ENCODE measurements at places on chromosomes 7 and 10.
A peak's percentile ranks its signal among the peaks of the same experiment; 100 is the strongest.

- DNase-seq, result peak; percentile 57
Measured at GRCh38 chr10:71748671-71749191, 24.6 kb downstream of the VSIR start.

- DNase-seq, result no peak
Measured at GRCh38 chr10:122441961-122442360, 12.5 kb upstream of the ARMS2 start.

DNA sequence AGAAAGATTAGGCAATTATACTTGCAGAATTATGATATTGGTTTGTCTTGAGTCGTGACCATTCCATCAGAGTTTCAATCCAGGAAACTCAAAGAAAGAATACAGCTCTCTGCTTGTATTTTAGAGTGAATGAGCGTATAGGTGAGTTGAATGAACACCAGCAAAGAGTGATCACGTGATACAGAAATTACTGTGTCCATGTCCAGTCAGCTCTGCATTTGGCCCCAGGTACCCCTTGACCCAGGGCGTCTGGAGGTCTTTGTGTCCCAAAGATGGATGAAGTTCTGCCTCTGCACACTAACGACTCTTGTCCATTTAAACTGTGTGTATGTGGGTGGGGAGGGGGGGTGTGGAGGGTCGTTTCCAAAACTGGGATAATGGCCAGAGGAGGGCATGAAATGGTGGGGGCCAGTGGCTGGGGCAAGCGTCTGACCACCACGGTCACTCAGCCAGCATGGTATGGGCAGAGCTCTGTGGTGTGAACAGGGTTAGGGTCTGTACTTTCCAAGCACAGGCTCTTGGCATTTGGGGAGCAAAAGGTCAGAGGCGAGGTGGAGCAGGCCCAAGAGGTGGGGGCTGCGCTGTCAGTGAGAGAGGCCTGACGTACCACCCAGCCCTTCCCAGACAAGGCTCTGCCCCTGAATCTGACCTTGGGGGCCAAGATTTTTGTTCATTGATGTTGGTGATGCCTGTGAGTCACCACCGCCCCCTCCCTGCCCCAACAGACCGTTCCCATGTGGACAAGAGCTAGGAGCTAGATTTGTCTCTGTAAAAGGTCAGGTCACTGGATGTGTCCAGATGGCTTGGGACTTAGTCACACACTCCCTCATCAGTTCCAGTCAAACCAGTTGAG is 1.4 kb downstream of the PTPRE start:
- peak; percentile 86 for DNase-seq

GRCh38 chr7:2261611-2262010 is 19.6 kb downstream of the NUDT1 start:
- peak; percentile 72 for DNase-seq

GRCh38 chr10:125679436-125679835 is 3.5 kb downstream of the TEX36 start:
- DNase-seq, result no peak

- DNase-seq, result no peak
Measured at GRCh38 chr7:929311-929711, 25.2 kb downstream of the ADAP1 start.

- DNase-seq, result peak; percentile 35
Measured at GRCh38 chr10:35089611-35090161, 455 bp downstream of the CUL2 start.

DNA sequence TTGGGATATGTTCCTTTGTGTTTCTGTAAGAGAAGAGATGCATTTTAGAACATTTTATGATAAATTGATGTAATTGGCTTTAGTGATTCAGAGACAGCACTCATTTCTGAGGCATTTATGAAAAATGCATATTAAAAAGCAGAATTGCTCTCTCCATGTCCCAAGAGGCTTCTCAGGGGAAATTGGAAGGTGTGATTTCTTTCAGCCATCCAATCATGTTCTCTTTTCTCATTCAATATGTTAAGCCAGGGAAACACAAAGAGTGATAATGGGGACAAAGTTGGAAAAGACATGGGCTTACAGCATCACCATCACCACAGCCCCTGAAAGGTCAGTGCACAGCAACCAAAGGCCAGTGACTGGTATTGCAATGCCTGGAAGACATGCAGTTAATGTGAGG is 129.9 kb upstream of the COL1A2 start:
- no peak for DNase-seq

DNA sequence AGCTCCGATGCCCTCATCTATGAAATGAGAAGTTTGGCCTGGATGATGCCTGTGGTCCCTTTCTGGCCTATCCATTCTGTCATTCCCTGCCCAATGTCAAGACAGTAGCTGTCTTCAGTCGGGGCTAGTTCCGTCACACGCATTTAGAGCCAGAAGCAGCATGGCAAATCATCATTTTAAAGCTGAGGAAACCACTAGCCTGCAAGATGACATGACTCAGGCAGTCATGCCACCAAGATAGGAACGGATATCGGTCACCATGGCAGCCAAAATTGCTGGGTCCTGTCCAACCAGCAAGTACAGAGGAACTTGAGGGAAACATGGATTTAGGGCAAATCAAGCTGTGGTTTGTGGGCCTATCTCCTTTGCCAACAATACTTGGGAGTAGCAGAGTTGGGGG is 64.5 kb upstream of the MRLN start:
- DNase-seq, result peak; percentile 83

- DNase-seq, result no peak
Measured at GRCh38 chr7:112022128-112022527, 184.1 kb downstream of the DOCK4 start.

DNA sequence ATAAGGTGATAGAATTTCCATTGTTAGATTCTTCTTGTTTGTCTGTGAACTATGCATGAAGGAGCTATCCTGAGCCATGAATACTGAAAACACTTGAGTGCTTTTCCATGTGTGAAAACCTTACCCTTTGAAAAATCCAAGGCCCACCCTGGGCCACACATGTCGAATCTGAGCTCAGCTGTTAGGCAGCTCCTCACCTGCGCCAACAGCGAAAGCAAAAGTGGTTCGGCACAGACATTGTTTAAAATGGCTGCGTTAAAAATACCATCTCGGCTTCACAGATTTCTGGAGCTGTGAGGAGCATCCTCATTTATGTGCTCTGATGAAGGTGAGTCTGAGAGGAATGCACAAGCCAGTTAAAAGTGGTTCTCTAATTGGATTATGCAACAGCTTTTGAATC is 137.7 kb downstream of the NEUROD6 start:
- no peak for DNase-seq

DNA sequence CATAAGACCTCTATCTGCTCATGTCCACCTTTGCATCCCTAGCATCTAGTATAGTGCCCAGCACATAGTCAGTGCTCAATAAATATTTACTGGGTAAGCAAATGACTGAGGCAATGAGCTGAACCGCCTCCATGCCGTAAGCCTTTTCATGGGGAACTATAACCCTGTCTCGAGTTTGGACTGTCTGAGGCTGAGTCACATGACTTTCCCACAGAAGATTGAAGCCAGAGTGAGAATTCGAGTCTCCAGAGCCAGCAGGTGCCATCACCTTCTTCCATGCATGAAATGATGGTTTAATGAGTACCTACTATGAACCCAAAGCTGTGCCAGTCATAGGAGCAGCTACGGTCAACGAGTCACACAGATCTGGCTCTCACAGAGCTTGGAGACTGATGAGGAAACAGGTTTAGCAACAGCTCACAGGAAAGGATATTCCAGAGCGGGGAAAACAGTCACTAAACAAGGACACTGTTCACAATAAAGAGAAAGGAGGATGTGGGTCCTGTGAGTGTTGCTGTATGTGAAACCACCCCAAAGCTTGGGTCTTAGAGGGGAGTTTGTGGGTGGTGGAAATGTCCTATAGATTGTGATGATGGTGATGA is 75.2 kb downstream of the TEX36 start:
- DNase-seq, result no peak

- DNase-seq, result no peak
Measured at GRCh38 chr10:133060881-133061280, 26.8 kb upstream of the ADGRA1 start.

GRCh38 chr7:47614450-47614849 is 32.5 kb upstream of the TNS3 start:
- DNase-seq, result no peak

- DNase-seq, result no peak
Measured at GRCh38 chr7:36811807-36812206, 87.5 kb upstream of the AOAH start.

DNA sequence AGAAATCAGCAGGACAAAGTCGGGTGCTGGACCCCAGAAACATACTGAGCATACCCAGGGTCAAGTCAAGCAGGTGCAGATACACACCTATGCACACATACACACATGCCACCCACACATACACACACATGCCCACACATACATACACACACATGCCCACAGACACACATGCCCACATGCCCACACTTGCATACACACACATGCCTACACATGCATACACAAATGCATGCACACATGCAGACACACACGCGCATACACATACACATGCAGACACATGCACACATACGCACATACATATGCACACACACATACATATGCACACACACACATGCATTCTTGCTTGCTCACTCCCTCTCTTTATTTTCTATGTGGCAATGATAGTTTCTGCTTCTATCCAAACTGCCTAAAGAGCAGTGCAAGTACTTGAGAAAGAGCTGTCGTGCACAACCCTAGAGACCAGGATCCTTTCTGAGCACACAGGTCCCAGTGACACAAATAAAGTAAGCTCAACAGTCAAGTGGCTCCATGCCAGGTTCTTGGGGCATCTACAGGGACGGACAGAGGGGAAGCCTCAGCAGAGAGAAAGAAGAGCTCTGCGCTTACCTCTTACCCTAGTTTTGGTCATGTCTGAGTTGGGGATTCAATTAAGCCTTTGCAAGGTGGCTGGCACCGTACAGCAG is 83.7 kb downstream of the EBF3 start:
- DNase-seq, result no peak

DNA sequence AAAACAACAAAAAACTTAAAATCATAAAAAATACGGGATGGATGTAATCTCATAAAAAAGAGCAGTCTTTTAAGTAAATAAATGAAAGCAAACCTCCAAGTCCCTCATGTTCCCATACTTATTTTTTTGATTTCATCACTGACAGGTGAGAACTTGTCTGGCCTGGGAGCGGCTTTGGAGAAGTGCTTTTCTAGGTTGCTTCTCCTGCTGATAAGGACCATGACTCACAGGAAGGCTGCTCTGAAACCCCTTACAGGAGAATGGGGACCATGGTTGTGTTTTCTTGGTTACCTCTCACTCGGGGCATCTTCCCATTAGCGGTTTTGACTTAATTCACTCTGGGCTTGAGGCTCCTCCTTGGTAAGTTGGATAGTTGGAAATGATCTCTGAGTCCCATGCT is 237.4 kb downstream of the CAMK1D start:
- no peak for DNase-seq

DNA sequence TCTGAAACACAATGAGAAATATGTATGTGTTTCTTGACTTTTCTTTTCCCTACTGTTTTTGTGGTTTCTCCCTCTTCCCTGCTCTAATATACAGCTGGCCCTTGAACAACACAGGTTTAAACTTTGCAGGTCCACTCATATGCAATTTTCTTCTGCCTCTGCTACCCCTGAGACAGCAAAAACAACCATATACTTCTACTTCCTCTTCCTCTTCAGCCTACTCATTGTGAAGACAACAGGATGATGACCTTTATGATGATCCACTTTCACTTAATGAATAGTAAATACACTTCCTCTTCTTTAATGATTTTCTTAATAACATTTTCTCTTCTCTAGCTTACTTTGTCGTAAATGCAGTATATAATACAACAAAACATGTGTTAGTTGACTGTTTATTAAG is 35.0 kb upstream of the DGKB start:
- peak; percentile 16 for DNase-seq

DNA sequence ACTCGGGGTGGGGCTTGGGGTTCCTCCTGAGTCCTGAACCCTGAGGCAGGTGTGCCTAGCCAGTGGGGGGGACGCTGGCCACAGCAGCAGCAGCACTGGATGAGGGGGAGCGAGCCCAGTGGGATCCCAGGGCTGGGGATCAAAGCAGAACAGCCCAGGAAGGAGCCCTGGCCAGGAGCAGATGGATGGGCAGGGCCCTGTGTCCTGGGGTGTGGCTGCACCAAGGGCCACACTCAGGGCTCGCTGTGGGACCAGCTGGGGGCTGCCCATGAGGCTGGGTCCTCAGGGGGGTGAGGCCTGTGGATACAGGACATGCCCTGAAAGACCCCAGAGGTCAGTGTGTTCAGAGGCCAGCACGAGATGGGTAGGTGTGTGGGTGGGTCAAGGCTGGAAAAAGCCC is 50.9 kb downstream of the STK32C start:
- no peak for DNase-seq

GRCh38 chr7:107661081-107661864 is 645 bp downstream of the SLC26A4 start:
- DNase-seq, result peak; percentile 41

- peak; percentile 31 for DNase-seq
Measured at GRCh38 chr7:150665896-150666295, 19.6 kb upstream of the GIMAP2 start.

- DNase-seq, result no peak
Measured at GRCh38 chr7:16961641-16962040, 79.9 kb upstream of the AGR3 start.

GRCh38 chr10:132540456-132540855 is 2.9 kb downstream of the INPP5A start:
- DNase-seq, result no peak

DNA sequence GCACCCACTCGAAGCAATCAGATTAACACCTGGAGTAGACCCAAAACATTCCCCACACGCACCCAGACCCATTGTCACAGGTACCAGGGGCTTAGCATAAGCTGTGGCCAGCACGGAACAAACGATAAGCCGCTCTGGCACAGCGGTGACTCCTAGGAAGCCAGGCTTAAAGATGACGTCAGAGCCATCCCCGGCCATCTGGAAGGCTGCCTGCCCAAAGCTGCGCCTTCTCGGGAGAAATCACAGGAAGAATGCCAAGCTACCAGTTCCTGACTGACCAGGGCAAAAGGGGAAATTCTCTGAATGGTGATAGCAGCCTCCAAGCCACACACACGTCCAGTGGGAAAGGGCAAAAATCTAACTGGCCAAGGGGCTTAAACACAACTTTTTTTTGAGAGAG is 13.0 kb upstream of the WIPI2 start:
- no peak for DNase-seq

GRCh38 chr10:97961945-97962344 is 68.5 kb downstream of the CRTAC1 start:
- no peak for DNase-seq

GRCh38 chr7:860149-860548 is 16.2 kb upstream of the GET4 start:
- no peak for DNase-seq

DNA sequence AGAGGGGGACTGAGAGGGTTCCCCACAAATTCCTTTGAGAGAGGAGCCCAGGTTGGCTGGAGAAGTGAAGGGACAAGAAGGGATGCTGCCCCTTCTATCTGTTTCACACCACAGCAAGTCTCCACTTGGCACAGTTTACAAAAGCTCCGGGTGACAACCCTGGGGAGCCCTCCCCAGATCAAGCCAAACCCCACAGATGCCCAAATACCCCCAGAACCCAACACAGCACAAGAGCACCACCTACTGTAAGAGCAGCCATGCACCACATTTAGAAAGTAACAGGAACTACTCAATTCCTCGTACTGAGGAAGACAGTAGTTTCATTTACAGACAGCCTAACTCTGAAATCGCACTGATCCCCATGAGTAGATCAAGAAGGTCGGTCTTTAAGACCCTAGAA is 67.8 kb upstream of the ATP6V0A4 start:
- peak; percentile 44 for DNase-seq

GRCh38 chr7:93779115-93779514 is 111.4 kb downstream of the TFPI2 start:
- no peak for DNase-seq
